ENCODE measurements at places on chromosomes 12 and 14.
A peak's percentile ranks its signal among the peaks of the same experiment; 100 is the strongest.

- DNase-seq, result peak; percentile 35
These were observed 12.2 kb upstream of the NID2 start for GRCh38 chr14:52080808-52081755.

- no peak for DNase-seq
These were observed 851 bp downstream of the YLPM1 start for GRCh38 chr14:74763803-74764531.

DNA sequence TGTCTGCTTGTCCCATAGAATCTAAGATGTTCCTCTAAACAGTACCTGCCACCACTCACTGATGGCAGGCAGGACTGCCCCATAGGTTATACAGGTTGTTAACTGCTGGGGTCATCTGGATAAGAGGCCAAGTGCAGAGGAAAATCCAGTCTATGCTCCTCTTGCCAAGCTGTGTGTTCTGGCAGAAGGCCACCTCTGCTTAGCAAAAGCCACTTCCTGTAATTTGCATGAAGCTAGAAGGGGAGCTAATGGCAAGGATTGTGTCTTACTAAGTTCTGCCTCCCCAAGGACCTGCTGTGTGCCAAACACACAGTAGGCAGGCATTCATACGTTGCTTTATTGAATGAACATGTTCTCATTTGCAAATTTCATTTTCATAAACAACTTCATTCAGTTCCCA lies 445.4 kb downstream of the BCL11B start:
- no peak for DNase-seq

DNA sequence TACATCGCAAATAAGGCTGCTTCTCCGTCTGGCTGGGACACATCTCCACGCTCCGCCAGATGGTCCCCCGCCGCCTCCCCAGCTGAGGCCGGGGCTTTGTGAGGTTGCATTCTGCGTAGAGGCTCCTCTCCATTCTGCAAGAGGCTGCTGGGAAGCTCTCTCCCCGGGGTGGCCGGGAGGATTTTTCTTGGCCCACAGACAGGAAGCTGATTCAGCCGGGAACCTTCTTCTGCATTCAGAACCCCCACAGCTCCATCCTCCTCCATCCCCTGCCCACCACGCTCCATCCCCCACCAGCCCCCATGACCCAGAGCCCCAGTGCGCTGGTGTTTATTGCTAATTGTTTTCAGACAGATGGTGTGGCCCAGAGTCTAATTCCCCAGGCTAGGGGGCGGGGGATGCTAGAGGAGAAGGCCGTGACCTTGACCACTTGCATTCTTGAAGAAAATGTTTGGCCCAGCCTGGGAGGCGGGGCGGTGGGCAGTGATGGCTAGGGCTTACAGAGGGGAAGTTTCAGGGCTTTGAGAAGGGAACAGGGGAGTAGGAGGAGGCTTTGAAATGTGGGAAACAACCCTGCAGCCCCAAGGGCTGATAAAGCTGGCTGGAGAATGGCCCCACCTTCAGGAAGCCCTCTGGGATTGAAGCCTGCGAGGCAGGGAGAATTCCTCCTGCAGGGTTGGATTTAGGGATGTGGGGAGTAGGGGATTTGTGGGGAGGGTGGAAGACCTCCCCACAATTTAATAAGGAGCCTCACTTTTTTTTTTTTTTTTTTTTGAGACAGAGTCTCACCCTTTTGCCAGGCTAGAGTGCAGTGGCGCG lies 88.5 kb upstream of the NCOR2 start:
- DNase-seq, result peak; percentile 79

- no peak for DNase-seq
These were observed 537.0 kb downstream of the SLC6A15 start for GRCh38 chr12:84375449-84376170.

DNA sequence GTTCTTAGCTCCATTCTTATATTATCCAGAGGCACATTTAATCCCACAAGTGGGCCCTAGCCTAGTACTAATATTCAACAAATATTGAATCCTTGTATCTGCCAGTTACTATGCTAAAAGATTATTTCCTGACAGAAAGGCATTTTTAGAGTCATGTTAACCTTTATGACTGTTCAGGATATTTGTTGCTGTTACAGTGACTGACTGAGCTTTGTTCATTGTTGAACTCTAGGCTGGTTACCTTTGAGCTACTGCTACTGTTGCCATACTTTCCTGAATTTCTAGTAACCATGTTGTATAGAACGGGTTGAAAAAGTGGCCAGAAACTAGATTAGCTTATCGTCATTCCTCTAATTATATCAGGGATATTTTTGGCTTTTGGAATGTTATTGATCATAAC lies 29.8 kb downstream of the DNM1L start:
- DNase-seq, result no peak

- DNase-seq, result no peak
These were observed 205.4 kb downstream of the NAV3 start for GRCh38 chr12:78035901-78036606.

GRCh38 chr12:32483499-32483898 lies 84.1 kb downstream of the FGD4 start:
- DNase-seq, result no peak

- no peak for DNase-seq
These were observed 110.3 kb downstream of the NELL2 start for GRCh38 chr12:44765796-44766195.

GRCh38 chr14:87960013-87960787 lies 32.8 kb downstream of the GALC start:
- DNase-seq, result no peak

GRCh38 chr14:22489957-22490950 lies 98.8 kb downstream of the DAD1 start:
- no peak for DNase-seq

- DNase-seq, result no peak
These were observed 128.9 kb upstream of the CCND2 start for GRCh38 chr12:4144676-4145075.
